ENCODE measurements at places on chromosomes 6 and 20. TPM values are rescaled to one million over a fixed set of nuclear protein-coding genes. Genes with fewer than 3 reads are reported as not detected.

DNA sequence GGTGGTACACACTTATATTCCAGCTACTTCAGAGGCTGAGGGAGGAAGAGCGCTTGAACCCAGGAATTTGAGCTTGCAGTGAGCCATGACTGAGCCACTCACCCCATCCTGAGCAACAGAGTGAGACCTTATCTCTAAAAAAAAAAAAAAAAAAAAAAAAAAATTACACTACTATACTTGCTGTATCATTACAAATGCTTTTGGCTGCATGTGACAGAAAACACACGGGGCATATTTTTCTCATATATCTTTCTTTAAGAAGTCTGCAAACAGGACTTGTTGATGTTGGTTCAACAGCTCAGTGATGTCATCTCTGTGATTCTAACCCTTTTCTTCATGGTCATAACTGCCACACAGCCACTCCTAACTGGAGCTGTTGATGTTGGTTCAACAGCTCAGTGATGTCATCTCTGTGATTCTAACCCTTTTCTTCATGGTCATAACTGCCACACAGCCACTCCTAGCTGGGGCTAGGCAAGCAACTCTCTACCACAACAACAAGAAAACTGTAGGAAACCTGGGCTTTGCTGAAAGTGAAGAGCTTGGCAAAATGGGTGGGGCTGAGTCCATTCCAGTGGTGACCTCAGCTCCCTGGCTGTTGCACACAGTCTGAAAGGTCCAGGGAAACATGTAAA is 19.8 kb downstream of the MTFR2 start:
- DNase-seq, result no peak

DNA sequence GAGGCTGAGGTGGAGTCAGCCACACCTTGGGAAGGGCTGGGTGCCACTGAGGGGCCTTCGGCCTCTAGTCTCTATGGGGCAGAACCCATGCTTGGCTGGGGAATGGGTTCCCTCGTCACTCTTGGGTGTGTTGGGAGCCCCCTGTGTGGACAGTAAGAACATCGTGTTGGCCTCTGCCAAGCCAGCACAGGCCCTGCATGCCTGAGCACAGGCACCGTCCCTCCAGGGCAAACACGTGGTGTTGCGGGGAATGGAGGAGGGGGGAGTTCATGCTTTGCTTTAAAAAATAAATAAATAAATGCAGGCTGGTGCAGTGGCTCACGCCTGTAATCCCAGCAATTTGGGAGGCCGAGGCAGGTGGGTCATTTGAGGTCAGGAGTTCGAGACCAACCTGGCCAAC is 63.0 kb downstream of the EZR start:
- no peak for DNase-seq

- no peak for DNase-seq
Observed at GRCh38 chr6:24394061-24394779, 8.5 kb upstream of the MRS2 start.

RPP21 gene
- 54.8 TPM for polyA plus RNA-seq

PABPC1L gene
- 35.1 TPM for polyA plus RNA-seq

DNA sequence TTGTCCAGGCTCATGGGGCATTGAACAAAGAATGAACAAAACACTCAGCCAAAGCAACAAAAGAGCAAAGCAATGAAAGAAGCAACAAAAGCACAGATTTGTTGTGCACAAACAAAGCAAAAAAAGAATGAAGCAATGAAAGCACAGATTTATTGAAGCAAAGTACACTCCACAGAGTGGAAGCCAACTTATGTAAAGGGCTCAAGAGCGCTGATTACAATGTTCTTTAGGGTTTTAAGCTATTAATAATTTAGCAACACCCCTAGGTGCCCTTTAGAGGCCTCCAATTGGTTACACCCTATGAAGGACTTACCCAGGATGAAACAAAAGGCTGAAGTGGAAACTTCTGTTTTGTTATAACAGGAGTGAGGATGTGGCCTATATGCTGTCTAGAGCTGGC is 179.2 kb upstream of the PROKR2 start:
- DNase-seq, result no peak

OPRL1 gene
- 1.5 TPM for polyA plus RNA-seq

DNA sequence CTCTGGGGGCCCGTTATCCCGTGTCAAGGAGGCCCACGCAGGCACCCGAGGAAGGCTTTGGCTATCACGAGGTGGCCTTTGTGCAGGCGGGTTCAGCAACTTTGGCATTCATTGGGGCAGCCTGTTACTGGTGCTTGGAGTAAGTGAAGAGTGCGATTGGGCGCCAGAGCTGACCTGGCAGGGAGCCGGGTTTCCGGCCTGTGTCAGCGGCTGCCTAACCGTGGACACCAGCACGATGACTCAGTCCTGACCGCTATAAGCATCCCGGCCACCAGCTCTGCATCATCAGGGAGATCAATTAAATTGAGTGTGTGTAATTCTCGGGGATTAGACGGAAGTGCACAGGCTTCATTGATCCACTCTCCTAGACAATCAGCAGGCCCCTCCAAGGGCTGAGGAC is 45.9 kb downstream of the CDH4 start:
- no peak for DNase-seq

GRCh38 chr6:138336221-138336620 is 41.5 kb upstream of the SMIM28 start:
- no peak for DNase-seq
